ENCODE measurements at places on chromosomes 2 and 18.

- DNase-seq = peak; percentile 98
Observed at GRCh38 chr18:62714671-62715435, 488 bp upstream of the PHLPP1 start.

- DNase-seq = no peak
Observed at GRCh38 chr2:188852772-188853171, 121.4 kb upstream of the COL3A1 start.

- DNase-seq = no peak
Observed at GRCh38 chr2:231034291-231034882, 2.9 kb upstream of the C2orf72 start.

DNA sequence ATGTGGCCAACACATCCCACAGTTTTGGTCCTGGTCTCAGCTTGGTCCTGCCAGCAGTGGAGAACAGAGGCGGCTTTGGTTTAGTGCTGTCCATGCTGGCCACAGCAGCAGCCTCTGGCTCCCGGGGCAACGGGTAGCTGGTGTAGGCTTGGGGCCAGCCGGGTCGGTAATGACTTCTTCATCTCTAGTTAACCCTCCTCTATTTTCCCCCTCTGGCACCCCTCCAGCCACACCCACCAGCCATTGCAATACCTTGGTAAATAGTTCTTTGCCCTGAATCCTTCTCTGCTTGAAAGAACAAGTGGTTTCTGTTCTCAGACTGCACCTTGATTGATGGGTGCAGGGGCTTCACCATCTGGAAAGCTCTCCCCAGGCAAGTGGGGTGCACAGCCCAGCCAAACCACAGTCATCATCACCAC, 31.7 kb upstream of the ZNF396 start:
- no peak for DNase-seq

- no peak for DNase-seq
Observed at GRCh38 chr2:214104967-214105366, 305.9 kb upstream of the VWC2L start.

DNA sequence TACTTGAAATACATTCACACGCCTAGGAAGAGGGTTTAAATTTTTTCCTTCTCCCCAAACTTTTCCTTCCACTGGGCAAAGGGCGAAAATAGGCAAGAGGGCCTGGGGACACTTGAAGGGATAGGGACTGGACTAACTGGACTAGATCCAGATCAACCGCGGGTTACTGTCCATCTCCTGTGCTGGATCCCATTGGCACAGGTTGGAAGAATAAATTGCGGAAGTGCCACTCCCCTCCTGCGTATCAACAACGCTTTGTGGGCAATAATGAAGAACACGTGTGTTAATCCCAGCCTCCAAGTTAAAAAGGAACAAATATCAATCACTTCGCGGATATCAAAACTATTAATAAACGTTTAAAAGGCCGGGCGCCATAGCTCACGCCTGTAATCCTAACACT, 1.7 kb upstream of the FZD5 start:
- no peak for DNase-seq

- DNase-seq = no peak
Observed at GRCh38 chr2:140242889-140243288, 1462.7 kb upstream of the NXPH2 start.

- no peak for DNase-seq
Observed at GRCh38 chr2:160533482-160533881, 39.9 kb upstream of the RBMS1 start.

GRCh38 chr2:166375736-166376487, at the start of gene SCN9A:
Gene SCN9A, minus strand, starts transcription at chr2:166375944. Its CDS starts 64,188 bp downstream, at chr2:166311756.
- DNase-seq = peak; percentile 15

DNA sequence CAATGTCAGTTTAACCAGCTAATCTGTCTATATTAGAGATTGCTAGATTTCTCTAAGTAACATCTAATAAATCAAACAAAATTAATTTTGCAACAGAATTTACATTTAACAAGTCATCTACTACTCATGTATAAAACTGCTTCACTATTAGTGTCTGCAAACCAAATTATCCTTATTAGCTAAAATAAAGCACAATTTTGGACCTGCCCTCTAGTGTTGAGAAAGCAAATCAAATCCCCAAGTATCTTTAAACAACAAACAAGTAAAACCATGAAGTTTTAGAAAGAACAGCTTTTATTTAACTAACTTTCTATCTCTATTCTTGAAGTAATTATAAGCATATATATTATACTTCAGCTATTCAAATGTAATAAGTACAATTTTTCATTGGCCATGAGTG, 113.1 kb upstream of the SP3 start:
- DNase-seq = no peak

- no peak for DNase-seq
Observed at GRCh38 chr2:202425036-202425435, 48.9 kb downstream of the BMPR2 start.

DNA sequence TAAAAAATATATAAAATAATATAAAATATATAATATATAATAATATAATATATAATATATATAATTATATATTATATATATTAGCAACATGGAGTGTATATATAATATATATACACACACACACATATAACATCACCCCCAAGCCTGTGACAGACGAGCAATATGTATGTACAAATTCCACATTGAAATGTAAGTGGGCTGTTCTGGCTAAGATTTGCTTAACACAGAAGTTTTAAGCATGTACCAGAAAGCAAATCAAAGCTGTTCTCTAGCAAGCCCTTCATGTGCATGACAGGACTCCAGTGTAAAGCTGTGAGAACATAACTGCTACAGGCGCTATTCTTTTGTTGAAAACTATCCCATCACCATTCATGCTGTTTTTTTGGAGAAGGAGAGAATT, 261.7 kb upstream of the TNP1 start:
- no peak for DNase-seq

DNA sequence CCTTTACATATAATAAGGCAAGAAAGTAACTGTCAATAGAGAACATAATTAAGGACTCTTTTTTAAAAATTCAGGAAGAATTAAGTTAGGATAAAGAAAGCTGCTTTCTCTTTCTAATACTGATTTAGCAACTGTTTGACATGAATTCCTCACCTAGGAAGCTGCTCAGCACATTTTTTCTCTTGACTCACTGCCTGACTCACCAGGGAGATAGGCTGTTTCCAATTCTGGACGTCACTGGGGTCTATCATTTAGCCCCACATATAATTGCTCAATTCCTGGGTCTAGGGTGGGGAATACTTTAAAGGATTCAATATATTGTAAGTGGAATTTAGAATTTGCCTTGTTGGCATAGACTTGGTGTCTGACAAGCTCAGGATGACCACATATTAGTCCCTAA, 50.8 kb upstream of the UGP2 start:
- no peak for DNase-seq

DNA sequence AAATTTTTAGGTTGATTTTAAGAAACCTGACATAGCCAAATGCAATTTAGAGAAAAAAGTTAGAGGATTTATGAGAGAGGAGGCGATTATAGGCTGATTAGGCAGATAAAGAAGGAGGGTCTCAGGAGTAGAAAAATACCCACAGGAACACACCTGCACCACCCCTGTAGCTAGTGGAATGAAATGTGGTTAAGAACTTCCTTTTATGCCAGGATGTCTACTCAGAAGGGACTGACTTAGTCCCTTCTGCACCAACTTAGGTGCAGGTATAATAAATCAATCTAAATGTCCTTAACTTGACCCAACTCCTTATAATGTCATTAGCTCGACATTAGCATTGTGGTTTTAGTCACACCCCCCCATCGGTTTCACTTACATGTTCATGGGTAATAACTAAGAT, 1274.5 kb upstream of the TMEFF2 start:
- DNase-seq = no peak

DNA sequence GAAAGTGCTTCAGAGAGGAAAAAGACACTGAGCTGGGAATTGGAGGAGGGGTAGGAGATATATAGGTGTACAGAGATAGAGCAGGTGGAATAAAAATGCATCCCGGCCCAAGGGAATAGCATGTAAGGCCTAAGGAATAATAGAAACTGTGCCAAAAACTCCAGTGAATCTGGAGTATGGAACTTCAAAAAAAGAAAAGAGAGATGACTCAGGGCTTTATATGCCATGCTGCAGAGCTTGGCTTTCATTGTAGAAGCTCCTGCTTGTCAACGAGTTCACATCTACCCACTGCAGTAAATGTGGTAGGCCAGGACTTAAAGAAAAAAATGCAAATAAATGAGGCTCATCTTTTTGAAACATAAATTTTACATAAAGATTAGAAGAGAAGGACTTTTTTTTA, 131.8 kb downstream of the MREG start:
- DNase-seq = no peak

DNA sequence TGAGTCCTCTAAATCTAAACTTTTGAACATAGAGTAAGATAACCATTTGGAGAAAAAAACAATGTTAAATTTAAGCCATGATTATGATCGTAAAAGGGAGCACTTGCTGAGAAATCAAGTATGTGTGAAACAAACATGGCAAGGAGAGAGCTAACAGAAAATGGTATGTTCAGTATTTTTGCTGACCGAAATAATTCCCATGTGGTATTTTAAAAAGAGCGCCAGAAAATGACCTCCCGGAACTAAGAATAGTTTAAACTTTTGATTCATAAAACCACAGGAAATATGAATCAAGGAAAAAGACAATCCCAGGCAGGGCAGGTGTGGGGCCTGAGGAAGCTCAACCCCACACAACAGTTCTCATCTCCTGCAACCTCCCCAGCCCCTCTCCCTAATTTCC, 74.2 kb downstream of the DOCK10 start:
- DNase-seq = no peak

Data from CD4-positive, alpha-beta T cell treated with Interleukin-17A for 4 hours (primary cell).